ENCODE measurements at places on chromosomes 12 and 14.

DNA sequence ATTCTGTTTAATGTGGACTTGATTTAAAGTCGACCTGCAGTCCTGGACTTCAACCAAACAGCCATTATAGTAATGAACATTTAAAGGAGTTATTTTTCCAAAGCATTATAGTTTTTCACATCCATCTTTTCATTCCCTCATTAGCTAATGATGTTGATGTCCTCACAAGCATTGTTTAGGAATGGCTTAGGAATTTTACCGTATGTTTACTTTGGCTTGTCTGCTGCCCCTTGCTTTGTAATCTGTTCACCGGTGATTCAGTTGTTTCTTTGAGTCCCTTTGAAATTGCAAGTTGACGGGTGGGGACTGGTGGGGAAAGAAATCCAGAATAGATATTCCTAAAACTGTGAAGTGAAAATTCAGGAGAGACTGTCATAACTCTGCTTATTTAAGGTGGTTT lies 25.4 kb downstream of the PRKCH start:
- no peak for DNase-seq

DNA sequence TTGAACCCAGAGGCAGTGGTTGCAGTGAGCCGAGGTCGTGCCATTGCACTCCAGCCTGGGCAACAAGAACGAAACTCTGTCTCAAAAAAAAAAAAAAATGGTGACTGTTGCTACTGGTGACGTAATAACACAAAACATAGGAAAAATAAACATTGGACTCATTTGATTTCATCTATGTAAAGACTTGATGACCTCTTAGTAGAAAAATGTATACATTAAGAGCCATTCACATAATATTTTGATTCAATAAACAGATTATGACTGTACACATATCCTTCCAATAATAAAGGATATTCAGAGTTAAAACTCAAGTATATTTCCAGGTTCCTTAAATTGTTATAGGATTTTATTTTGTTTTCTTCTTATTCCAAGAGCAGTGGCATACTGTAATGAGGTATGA lies 65.7 kb upstream of the AEBP2 start:
- DNase-seq: no peak

DNA sequence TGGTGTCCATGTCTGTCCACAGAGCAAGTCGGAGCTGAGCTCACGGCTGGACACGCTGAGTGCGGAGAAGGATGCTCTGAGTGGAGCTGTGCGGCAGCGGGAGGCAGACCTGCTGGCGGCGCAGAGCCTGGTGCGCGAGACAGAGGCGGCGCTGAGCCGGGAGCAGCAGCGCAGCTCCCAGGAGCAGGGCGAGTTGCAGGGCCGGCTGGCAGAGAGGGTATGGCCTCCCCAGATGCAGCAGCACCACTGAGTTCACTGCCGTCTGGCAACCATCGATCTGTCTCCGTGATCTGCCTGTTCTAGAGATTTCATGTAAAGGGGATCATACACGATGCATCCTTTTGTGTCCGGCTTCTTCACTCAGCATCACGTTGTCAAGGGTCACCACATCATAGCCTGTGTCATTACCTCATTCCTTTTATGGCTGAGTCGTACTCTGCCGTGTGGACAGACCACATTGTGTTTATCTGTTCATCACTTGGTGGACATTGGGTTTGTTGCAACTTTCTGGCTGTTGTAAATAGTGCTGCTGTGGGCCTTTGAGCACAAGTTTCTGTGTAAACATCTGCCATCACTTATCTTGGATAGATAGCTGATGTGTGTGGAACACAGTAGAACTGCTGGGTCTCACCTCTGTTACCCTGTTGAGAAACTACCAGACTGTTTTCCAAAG lies 21.9 kb downstream of the HIP1R start:
- DNase-seq: no peak

GRCh38 chr12:131363841-131364495 lies 346.9 kb upstream of the SFSWAP start:
- no peak for DNase-seq

DNA sequence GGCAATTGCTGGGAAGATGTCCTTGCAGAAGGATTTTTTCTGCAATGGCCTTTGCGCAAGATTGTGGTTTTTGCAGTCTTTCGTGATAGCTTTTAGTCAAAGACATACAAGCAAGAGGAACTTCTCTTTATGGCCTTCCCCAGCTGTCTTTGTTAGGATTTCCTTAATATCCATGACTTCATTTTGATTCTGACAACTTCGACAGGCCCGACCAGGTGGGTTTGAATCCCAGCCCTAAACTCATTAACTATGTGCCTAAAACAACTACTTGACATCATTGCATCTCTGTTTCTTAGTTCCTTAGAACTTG lies 13.3 kb upstream of the VRK1 start:
- no peak for DNase-seq

DNA sequence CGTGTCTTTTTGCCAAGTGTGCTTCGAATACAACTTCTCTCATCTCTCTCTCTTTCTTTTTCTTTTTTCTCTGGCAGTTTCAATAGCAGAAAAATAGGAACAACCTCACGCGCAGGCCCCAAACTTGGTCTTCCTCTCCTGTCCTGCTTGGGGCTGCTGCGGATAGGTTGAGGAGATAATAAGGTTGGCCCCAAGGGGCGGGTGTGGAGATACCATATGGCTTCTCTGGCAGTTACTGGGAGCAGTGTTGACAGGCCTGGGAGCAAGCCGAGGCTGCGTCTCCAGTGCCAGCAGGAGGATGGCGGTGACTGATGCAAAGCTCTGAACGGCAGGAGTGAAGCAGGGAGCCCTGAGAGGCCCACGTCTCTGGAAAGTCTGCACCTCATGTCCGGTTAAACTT lies 89.5 kb upstream of the MANSC4 start:
- DNase-seq: peak; percentile 85

GRCh38 chr14:90400904-90401561 lies 4.2 kb downstream of the CALM1 start:
- no peak for DNase-seq

DNA sequence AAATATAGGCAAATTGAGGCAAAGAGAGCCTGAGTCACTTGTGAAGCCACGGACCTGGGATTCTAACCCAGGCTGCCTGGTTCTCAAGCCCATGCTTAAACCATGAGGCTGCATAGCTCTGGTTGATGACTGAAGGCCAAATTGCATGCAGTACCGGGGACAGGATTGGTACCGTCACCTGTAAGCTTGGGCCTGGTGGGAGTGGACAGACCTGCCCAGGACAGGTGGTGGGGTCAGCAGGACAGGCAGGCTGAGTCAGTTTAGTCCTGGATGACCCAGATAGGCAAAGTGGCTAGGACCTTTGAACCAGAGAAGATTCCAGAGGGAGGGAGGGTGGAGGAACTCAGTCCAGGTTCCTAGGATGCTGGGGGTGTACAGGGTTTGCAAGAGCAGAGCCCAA lies 25.8 kb downstream of the RIN3 start:
- DNase-seq: no peak

DNA sequence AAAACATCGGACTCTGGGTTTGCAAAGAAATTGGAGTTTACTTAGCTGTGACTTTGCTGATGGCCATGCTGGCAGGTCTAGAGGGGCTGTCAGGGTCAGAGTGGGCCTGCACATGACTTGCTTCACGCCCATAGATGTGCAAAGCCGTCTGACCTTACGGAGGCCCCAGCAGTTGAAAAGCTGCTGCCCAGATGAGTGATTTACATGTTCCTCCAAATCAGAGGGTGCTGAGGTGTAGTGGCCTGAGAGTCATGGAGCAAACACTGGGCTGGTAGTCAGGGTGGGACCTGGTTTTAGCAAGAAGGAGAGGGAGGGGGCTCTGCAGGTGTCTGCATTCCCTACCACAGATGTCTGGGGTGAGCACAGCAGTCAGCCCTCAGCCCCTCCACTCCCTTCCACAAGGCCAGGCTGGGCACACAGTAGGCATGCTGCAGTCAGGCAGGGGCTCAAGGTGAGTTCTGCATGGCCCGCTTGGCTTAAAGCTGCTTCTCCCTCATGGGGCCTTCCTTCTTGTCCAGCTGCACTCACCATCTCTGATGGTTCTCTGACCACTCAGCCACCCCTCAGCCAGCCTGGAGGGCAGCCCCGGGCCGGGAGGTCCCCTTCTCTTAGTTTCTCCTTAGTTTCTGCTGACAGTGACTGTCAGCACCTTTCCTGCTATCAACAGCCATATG lies 34.2 kb upstream of the EML1 start:
- no peak for DNase-seq

DNA sequence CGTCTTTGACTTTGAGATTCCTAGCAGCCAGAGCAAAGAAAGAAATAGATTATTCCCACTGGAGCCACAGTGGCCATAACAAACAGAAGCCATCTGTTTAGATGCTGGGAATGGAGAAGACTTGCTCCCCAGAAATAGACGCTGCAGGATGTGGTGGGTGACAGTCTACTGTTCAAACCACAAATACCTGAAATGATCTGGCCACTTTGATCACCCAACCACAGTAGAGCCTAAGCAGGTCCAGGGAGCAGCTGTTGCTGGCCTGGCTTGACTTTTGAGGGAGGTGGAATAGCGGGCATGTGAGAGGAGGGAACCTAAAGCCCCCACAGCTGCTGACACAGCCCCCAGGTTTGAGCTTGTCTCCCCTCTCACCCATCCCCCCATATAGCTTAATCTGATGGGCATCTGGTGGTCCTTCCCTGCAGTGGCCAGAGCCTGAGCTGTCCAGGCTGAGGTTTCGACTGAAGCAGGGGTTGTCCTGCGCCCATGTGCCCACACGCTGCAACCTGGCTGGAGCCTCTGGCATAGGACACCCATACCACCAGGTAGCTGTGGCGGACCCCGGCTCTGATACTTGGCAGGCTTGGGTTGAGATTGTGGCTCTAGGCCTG lies 38.7 kb downstream of the SH2B3 start:
- no peak for DNase-seq

DNA sequence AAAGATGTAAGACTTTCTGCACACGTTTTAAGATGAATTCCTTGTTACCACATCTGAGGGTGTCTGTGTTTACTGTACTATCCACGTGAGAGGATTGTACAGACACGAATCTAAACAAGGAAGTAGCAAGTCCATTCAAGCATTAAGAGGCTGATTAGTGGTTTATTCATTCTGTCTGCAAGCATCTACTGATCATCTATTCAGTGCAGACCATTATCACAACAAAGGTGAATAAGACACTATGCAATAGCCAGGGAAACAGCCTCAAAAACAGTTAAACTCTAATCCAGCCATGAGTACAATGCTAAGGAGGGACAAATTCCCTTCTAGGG lies 111.6 kb upstream of the PZP start:
- DNase-seq: no peak

- no peak for DNase-seq
These were observed 168.5 kb upstream of the RTL1 start for GRCh38 chr14:101072070-101072469.

DNA sequence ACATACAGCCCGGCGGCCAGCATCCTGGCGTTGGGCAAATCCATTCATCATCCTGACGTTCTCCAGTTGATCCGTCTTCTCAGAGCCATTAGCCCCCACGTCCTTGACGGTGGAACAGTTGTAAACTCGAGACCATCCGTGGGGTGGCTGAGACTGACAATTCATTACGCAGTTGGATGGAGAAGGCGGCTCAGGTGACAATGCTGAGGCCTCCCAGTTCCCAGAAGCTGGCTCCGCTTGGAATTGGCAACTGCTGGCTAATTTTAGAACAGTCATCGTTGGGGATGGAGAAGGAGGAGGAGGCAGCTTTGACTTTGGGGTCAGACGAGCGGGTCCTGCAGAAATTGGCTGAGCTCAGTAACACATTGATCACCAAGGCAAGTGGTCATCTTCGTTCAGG lies 186.5 kb downstream of the PHETA1 start:
- no peak for DNase-seq

- no peak for DNase-seq
These were observed 1.0 kb downstream of the SMARCC2 start for GRCh38 chr12:56188131-56188777.

- DNase-seq: no peak
These were observed 226.0 kb downstream of the SNAPC1 start for GRCh38 chr14:61988240-61988639.
